ENCODE measurements at places on chromosomes 7 and 10. TPM values are rescaled to one million over a fixed set of nuclear protein-coding genes. Genes with fewer than 3 reads are reported as not detected.

The CCDC146 gene
- polyA plus RNA-seq: 2.4 TPM

The FAM13C gene
- 13.8 TPM for polyA plus RNA-seq

The KCND2 gene
- 0.24 TPM for polyA plus RNA-seq

The SORCS1 gene
- polyA plus RNA-seq: 1.1 TPM

The EIF4H gene
- 215 TPM for polyA plus RNA-seq

The FOXI2 gene
- polyA plus RNA-seq: not detected

The ENKUR gene
- polyA plus RNA-seq: 0.70 TPM

The CCZ1B gene
- 139 TPM for polyA plus RNA-seq

The CCL26 gene
- polyA plus RNA-seq: 5.2 TPM

The GPRIN2 gene
- not detected for polyA plus RNA-seq

The SEMA3E gene
- polyA plus RNA-seq: not detected

The WIPF3 gene
- 4.5 TPM for polyA plus RNA-seq

The DPYSL4 gene
- polyA plus RNA-seq: 0.99 TPM

The TLL2 gene
- 0.10 TPM for polyA plus RNA-seq

The ITPRID1 gene
- not detected for polyA plus RNA-seq

The MACC1 gene
- polyA plus RNA-seq: 0.35 TPM

The HOXA13 gene
- 0.24 TPM for polyA plus RNA-seq

The LEP gene
- 0.61 TPM for polyA plus RNA-seq

The PPP1R17 gene
- 1.2 TPM for polyA plus RNA-seq

The FLNC gene
- polyA plus RNA-seq: 1.8 TPM

The PTN gene
- 11.6 TPM for polyA plus RNA-seq

The AGR3 gene
- polyA plus RNA-seq: not detected

The RASA4B gene
- polyA plus RNA-seq: 150 TPM

The H2BK1 gene
- polyA plus RNA-seq: not detected

The PRKG1 gene
- polyA plus RNA-seq: 15.5 TPM

The CALCR gene
- polyA plus RNA-seq: not detected

The SP8 gene
- polyA plus RNA-seq: not detected

The VGF gene
- 1.9 TPM for polyA plus RNA-seq

The PNLIP gene
- polyA plus RNA-seq: 0.88 TPM

The CYP2C8 gene
- polyA plus RNA-seq: 3.3 TPM

The TAS2R4 gene
- 0.31 TPM for polyA plus RNA-seq

The C7orf57 gene
- not detected for polyA plus RNA-seq

The UBN2 gene
- polyA plus RNA-seq: 4.5 TPM

The ERVW-1 gene
- polyA plus RNA-seq: not detected

The HOXA3 gene
- polyA plus RNA-seq: 1.0 TPM

The PON3 gene
- 18.9 TPM for polyA plus RNA-seq

The UCN3 gene
- polyA plus RNA-seq: 0.20 TPM

The HSPA12A gene
- 21.8 TPM for polyA plus RNA-seq

The NXPH1 gene
- 25.8 TPM for polyA plus RNA-seq

The ZPBP gene
- polyA plus RNA-seq: not detected

The HOXA5 gene
- polyA plus RNA-seq: 21.8 TPM

The GOLGA7B gene
- polyA plus RNA-seq: 1.8 TPM

The LBX1 gene
- polyA plus RNA-seq: not detected

The ACBD5 gene
- polyA plus RNA-seq: 50.9 TPM

The AKR1C2 gene
- 11.9 TPM for polyA plus RNA-seq

The SPDYE1 gene
- polyA plus RNA-seq: not detected

The ANKRD30A gene
- polyA plus RNA-seq: not detected

The CPED1 gene
- polyA plus RNA-seq: 6.4 TPM

The ADCY1 gene
- polyA plus RNA-seq: 0.88 TPM

The SYCE1 gene
- polyA plus RNA-seq: 0.92 TPM

The CELF2 gene
- 2.7 TPM for polyA plus RNA-seq

The SPDYE8 gene
- not detected for polyA plus RNA-seq

The FRMPD2 gene
- not detected for polyA plus RNA-seq

The TMEM26 gene
- polyA plus RNA-seq: 1.6 TPM

Measured in adrenal gland (tissue), 19 donors.